ENCODE measurements at places on chromosomes 16 and 17.

- DNase-seq: no peak
Measured at GRCh38 chr16:86012221-86012620, 113.3 kb downstream of the IRF8 start.

DNA sequence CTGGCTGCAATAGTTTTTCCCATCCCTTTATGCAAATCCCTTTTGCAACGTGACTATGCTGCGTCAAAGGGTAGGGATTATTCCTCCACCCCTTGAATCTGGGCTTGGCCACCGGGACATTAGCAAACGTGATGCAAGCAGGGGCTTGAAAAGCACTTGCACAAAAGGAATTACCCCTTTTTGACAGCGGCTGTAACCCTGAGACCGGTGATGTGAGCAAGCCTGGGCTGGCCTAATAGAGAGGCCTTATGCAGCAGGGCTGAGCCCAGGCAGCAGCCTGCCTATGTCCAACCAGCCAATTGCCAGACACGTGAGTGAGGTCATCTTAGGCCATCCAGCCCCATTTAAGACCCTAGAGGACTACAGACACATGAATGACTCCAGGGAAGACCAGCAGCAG is 30.4 kb upstream of the PAFAH1B1 start:
- DNase-seq: no peak

GRCh38 chr17:37490638-37491614 is 1.2 kb downstream of the DUSP14 start:
- DNase-seq: no peak

DNA sequence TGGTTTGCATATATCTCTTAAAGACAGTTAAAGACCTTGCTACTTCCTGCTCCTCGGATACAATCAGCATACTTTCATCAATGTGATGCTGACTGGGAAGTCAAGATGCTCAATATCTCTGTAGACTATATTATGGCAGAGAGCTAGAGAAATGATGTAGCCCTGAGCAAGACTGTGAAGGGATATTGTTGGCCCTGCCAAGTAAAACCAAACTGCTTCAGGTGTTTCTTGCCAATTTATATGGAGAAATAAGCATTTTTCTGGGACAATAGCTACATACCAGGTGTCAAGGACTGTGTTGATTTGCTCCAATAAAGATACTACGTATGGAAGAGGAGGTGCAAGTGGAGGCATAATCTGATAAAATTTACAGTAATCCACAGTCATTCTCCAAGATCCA is 4.7 kb upstream of the EFCAB5 start:
- no peak for DNase-seq

DNA sequence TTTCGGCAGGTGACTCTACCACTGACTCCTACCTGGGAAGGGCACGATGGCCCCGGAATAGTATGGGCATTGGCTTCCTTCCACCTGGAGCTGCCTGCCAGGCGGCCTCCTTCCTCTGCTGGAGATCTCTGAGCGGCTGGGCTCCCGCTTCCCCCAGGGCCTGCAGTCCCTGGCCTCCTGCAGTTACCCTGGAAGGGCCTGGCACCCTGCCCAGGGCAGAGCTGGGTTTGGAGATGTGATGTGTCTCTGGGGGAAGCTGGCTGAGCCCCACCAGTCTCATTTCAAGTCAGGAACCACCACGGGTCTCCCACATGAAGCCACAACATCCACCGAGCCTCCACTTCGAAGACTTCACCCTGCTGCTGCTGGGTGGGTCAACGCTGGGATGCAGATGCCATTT is 97.9 kb downstream of the IRF8 start:
- no peak for DNase-seq

DNA sequence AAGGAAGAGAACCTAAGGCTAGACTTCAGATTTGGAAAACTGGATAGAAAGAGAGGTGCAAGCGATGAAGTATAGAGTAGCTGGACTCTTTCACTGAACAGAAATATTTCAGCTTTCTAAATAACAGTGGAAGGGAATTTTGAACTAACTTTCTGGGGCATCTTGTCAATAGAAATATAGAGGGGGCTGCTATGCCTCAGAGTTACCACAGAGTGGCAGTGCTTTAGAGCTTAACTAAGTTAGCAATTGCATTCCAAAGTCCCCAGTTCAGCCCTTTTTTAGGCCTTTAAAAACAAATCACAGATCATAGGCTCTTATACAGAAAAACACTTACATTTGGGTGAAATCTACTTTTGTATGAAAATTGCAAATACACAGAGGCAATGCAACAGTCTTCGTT is 154.2 kb upstream of the CDH8 start:
- no peak for DNase-seq

DNA sequence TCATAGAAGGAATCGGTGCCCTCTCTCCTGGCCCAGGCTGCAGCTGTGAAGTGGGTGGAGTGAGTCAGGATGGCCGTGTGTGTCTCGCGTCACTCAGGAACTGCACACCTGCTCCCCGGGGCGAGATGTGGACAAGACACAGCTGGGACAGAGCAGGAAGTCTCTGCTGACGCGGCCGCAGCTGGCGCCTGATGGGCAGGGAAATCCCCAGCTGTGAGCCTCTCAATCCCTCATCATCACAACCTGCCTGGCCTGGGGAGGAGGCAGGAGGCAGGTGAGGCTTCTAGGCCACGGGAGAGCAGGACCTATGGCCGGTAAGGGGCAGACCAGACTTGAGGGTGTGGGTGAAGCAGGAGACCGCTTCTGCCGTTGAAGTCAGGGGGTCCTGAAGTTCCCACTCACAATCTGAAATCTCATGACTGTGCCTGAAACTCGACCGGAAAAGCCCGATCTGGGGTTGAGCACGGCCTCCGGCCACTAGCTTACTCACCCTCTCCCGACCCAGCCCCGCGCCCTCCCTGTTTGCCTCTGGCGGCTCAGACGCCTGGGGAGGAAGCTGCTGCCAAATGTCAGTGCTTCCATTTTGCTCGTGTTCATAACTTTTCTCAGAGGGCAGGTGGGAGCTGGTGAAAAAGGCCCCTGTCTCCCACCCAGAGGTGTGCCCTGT is 1.1 kb upstream of the TRPV3 start:
- DNase-seq: peak; percentile 14

GRCh38 chr17:45144199-45145034 is 3.9 kb upstream of the HEXIM1 start:
- DNase-seq: no peak

GRCh38 chr17:75094871-75095399 is 7.2 kb downstream of the SLC16A5 start:
- no peak for DNase-seq

- no peak for DNase-seq
Measured at GRCh38 chr17:44916781-44917241, 1.5 kb upstream of the GFAP start.

GRCh38 chr16:89613231-89613953 is at the start of gene DPEP1:
Gene DPEP1 (plus strand): TSS chr16:89613642. CDS start chr16:89630411, 16,769 bp downstream.
- no peak for DNase-seq

DNA sequence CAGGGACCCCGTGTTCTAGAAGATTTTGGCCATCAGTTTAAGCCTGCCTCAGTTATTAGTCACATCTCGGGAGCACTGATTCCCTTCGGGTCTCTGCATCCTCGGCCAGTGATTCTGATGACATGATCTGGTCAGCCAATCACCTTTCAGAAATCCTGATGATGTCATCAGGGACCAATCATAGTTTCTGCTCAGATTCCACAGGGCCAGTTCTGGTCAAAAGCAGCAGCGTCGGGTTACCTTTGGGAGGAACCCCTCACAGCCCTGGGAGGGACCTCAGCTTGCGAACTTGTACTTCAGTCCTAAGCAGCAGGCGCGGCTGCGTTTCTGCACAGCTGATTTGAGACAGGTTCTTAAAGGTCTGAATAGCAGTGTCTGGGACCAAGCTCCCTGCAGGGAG is 13.9 kb downstream of the KDM8 start:
- DNase-seq: no peak

DNA sequence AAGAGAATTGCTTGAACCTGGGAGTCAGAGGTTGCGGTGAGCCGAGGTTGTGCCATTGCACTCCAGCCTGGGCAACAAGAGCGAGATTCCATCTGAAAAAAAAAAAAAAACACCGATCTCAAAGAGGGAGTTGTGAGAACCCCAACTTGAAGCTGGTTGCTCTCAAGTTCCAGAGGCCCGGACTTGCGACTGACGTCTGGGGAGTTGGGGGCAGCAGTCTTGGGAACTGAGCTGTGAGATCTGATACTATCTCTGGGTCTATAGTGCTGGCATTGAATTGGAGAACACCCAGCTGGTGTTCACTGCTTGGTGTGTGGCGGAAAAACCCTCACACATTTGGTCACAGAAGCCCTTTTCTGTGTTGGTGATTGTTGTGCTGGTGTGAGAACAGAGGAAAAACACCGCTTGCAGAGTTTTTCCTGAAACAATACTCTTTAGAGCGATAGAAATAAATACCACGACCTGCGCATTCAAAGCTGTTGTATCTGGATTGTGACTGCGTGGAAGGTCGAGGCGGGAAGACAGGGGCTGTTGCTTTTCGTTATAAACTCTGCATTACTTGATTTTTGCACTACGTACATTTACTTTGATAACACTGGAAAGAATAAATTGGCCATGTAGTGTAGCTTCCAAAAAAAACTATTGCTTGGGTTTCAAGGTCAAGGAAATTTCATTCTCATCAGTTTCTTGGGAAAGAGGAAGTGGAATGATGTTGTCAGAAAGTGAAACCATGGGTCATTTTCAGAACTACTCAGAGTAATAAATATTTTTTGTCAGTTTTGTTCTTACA is 8.8 kb downstream of the SCIMP start:
- no peak for DNase-seq

GRCh38 chr17:29663155-29663554 is 40.4 kb upstream of the CORO6 start:
- no peak for DNase-seq

DNA sequence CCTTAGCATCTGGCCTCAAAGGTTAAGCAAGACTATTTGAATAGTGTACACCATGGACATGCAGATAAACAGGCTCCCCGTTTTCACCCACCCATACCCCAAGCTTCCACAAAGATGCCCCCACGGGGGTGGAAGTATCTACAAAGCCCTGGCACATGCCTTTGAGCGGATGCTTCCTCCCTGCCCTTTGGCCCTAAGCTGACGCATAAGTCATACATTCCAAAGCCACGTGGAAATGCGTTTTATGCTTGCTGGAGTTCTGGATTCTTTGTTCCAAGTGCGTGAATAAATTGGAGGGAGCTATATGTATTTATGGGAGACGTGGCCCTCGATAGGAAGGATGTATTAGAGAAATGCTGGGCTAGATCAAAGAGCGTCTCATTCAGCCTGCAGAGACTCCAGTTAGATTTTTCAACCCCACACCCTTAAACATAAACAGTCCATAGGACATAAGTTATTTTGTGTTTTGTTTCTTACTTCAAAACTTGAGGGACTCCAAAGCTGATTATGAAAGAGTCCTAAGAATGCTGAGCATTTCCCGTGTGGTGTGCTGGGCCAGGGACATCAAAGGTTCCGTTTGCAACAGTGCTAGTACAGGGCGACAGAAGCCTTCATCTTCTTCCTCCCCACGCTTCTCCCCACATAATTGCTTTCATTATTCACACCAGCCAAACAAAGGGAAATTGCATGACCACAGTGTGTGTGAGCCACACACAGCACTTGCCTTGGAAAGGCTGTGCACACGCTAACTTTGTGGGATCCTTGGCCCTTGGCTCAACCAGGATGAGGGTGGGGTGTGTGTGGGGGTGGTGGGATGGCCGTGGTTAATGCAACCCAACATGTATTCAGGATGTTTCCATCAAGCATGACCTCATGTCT is 73.6 kb downstream of the WIPI1 start:
- DNase-seq: no peak

- DNase-seq: no peak
Measured at GRCh38 chr17:36481829-36482228, 4.7 kb upstream of the ZNHIT3 start.

DNA sequence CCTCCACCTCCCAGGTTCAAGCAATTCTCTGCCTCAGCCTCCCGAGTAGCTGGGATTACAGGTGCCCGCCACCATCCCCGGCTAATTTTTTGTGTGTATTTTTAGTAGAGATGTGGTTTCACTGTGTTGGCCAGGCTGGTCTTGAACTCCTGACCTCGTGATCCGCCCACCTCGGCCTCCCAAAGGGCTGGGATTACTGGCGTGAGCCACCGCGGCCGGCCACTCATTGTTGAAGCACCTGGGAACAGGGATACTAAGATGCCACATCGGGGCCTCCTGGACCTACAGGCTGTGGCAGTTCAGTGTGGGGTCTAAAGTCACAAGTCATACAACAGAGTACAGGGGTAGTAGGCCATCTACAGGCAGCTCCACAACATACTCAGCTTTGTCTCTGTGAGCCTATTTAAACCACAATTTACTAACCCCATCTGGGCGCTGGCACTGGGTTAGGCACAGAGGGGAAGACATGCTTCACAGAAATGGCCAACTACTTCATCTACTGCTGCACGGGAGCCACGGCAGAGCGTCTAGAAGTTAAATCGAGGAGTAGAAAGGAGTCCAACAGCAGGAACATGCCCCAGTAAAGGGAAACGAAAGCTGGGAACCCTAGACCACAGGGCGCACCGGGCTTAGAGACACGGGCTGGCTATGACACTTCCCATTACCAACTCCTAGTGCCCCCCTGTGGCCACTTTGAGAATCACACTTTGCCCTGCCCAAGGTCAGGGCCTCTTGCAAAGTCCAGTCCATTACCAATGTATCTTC is 4.3 kb downstream of the VAMP2 start:
- DNase-seq: peak; percentile 65

DNA sequence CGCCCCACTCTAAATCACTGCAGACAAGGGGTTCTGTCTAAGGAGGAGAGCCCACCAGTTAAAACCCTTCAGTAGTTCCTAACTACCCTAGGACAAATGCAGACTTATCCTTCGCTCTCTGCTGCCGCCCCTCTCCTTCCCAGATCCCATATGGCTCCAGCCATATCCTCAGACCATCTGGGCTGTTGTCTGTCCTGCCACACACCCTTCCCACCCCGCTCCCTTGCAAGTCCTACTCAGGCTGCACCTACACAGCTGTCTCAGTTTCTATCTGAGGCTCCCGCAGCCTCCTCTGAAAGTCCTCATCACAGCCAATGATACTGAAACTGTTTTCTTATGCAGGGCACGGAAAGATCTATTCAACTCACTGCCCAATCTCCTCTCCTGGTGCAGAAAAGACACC is 720 bp upstream of the BCKDK start:
- DNase-seq: no peak

GRCh38 chr17:37310940-37311339 is 64.8 kb upstream of the C17orf78 start:
- no peak for DNase-seq

DNA sequence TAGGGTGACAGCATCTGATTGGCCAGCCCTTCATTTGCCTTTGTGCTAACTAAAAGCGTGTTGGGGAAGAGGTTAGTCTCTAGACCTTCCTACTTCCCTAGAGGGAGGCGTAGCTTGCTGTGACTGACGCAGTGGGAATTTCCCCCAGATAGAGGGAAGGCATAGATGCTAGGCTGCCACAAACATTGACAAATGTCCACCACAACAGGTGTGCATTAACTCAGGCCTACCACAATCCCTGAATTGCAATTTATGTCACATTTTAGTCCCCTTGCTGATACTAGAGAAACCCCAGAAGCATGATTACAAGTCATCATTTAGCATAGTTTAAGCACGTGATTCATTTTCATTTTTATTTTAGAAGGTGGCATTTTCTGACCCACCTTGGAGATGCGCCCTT is 76.3 kb upstream of the WSB1 start:
- DNase-seq: no peak

- DNase-seq: no peak
Measured at GRCh38 chr17:4602041-4602440, 17.7 kb downstream of the SMTNL2 start.
